ENCODE measurements at places on chromosomes 4 and X.
A peak's percentile ranks its signal among the peaks of the same experiment; 100 is the strongest.

GRCh38 chrX:1354036-1355019, 17.7 kb downstream of the IL3RA start:
- DNase-seq, result no peak

GRCh38 chr4:113450295-113451080, 311.1 kb downstream of the CAMK2D start:
- DNase-seq, result no peak

GRCh38 chr4:185232370-185232769, 23.0 kb downstream of the SNX25 start:
- DNase-seq, result no peak

DNA sequence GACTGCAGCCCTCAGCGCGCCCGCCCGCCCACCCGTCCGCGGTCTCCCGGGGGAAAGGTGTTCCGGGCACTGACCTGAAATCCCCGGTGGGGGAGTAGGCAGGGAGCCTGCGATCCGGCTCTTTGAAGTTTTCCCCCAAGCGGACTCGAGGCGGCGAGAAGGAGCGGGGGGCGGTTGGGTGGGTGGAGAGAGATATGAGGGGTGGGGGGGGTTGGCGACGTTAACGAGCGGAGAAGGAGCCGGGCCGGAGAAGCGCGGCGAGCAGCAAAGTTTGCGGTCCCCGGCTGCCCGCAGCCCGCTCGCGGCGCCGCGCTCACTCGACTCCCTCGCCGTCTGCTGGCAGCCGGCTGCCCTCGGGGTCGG, 636 bp downstream of the BCOR start:
- peak; percentile 27 for DNase-seq

DNA sequence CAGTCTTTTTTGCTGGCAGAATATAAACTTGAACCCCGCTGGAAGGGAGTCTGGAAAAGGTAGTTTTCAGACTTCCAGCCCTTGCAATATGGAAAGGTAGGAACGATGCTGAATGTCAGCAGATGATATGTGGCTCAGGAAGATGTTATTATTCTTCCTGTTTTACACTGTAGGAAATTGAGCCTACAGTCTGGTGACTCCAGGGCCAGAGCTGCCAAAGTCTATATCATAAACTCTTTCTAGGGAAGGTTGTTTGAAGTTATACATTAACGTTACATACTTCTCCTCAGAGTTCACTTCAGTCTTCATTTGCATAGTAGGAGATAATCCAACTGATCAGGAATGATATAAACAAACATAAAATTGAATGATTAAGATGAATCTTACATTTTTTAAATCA, 141.3 kb downstream of the FAT4 start:
- DNase-seq, result no peak

- DNase-seq, result no peak
These were observed 1.3 kb downstream of the SPATA18 start for GRCh38 chr4:52052475-52052780.

- DNase-seq, result no peak
These were observed 87.2 kb upstream of the PDE5A start for GRCh38 chr4:119715490-119716445.

DNA sequence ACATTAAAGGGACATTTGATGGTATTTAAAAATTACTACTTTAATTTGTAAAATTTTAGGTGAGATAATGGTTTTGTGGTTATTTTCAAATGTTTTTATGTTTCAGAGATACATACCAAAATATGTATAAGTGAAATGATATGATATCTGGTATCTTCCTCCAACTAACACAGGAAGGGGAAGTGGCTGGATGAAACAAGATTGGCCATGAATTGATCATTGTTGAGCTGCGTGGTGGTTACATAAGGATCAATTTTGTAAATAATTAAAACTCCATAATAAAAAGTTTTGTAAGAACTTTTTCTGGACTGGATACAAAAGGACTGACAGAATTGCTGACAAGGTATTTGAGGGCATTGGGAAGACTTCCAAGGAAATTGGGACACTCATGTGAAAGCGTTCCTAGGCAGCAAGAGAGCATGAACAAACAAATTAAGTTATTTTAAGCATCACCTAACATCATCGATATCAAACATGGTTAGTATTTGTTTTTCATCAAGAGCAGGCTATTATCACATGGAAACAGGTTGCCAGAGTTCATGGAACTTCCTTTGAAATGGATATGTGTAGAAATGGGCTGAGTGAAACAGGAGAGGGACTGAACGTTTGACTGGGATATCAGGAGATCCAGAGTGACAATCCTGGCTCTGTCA, 4.4 kb upstream of the PGM2 start:
- peak; percentile 31 for DNase-seq

GRCh38 chr4:81442484-81443085, 29.1 kb downstream of the RASGEF1B start:
- DNase-seq, result no peak

- no peak for DNase-seq
These were observed 87.8 kb downstream of the PPA2 start for GRCh38 chr4:105386012-105386411.

DNA sequence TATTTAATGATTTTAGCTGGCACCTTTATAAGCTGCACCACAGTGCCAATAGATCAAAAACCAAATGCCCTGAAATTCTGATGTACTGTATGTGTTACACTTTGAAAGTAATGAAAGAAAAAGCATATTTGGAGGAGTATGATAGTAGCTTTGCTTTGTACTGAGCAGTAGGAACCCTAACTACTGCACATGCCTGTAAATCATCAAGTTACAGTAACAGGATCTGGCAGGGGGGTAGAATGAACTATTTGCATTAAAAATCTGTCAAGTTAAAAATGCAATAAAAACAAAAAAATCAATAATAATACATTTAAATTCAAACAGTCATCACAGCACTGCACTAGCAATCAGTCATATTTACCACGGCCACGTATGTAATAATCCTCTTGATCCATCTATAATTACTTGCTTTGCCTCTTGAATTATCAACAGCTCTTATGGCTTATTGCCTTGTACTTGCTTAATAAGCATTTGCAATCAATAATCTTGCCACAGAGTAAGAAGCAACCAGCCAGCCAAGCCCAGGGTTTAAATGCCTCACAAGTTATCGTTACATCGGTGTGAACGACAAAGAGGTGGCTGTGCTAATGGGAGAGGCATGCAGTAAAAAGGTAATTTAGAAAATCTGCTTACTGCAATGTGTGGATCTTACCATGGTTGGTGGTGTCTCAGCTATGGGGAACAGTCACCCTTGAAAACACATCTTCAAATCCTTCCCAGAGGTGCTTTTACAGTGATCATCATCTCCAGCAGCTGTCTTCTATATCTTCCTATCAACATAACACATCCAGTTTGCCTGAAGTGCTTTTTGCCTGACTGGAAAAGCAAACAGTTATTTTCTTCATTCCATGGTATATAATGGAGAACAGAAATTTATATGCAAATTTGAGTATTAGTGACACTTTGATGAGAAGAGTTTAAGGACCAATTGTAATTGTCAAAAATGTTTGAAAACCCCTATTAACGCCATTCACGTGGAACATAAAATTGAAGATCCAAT, 1812.1 kb upstream of the ADGRL3 start:
- no peak for DNase-seq

DNA sequence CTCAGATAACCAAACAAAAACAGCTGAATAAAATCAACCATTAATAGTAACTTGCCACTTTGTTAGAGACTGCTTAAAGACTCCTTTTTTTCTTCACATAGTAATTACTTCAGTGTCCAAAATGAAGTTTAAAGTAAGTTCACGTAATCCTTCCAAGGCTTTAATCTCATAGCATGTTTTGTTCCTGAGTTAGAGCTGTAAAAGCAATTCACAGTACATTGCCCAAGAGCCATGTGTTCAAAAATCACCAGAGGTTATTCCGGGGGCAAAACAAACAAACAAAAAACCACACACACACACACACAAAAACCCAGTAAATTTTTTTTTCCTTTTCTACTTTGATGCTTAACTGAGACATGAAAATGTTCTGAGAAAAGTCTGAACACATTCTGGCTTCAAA, 6.1 kb downstream of the GPR82 start:
- peak; percentile 9 for DNase-seq

All from M059J (cell line).